ENCODE measurements at places on chromosomes 11 and 22.
A peak's percentile ranks its signal among the peaks of the same experiment; 100 is the strongest.

DNA sequence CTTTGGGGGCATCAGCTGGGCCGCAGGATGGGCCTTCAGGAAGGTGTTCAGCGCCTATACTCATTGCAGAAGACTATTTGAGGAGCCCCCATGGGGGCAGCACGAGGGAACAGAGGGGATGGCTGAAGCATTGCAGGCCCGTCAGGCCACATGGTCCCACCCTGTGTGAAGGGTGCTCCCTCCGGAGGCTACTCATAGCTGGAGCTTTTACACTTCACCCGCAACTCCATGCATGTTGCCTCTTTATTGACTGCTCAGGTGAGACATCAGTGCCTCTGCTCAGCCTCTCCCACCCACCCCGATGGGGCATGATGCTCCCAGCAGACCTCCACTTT lies 1500.9 kb downstream of the TBC1D22A start:
- no peak for DNase-seq

- no peak for DNase-seq
Observed at GRCh38 chr11:19337779-19338178, 97.0 kb upstream of the E2F8 start.

DNA sequence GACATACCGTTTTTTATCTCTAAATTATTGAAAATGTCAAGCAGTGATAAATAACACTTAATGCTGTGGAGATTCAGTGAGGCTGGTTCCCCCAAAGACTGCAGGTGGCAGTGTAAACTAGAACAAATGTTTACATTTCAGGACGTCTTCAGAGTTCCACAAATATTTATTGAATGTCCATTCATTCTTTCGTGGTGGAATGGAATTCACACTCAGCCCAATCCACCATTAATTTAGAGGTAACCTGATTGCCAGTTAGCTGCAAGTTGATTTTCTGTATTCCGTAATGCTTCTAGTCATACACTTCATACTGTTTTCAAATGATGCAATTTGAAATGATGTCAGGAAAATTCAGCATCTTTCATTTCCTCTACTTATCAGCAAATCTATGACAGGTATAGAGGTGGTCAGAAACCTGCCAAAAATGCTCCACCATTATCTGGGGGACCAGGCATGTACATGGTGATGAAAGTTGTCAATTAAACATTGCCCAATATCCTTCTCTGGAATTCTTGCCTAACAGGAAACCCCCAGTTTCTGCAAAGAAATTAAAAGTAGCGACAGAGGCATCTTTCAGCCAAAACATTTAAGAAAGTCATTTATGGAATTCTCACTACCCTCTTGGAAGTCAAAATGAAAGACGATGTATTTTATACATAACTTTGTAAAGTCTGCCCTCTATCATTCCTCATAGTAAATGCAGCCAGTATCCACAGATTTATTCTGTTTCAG lies 94.3 kb upstream of the BMAL1 start:
- DNase-seq: peak; percentile 9

DNA sequence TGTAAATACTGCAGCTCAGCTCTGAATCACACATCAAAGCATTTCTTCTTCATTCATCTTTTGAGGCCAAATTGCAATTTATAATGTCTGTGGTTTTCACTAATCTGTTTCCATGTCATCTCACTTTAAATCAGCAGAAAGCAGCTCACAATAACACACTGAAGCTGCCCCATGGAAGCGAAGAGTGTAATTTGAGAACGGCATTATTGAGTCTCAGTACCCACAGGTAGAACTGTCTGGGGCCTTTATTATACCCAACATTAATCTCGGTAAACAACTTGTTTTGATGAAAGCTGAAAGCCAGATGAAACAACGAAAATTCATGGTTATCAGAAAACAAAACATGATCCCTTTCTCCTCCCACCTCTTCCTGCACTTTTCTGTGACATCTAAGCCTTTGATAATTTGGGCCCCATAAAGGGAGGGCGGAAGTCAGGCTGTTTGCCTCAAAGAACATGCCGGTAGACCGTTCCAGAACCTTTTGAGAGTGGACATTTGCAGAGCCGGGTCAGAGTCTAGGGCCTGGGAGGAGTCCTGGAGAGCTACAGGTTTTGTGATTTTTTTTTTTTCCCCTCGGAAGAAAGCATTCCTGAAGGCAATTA lies 68.2 kb upstream of the SESN3 start:
- DNase-seq: no peak

DNA sequence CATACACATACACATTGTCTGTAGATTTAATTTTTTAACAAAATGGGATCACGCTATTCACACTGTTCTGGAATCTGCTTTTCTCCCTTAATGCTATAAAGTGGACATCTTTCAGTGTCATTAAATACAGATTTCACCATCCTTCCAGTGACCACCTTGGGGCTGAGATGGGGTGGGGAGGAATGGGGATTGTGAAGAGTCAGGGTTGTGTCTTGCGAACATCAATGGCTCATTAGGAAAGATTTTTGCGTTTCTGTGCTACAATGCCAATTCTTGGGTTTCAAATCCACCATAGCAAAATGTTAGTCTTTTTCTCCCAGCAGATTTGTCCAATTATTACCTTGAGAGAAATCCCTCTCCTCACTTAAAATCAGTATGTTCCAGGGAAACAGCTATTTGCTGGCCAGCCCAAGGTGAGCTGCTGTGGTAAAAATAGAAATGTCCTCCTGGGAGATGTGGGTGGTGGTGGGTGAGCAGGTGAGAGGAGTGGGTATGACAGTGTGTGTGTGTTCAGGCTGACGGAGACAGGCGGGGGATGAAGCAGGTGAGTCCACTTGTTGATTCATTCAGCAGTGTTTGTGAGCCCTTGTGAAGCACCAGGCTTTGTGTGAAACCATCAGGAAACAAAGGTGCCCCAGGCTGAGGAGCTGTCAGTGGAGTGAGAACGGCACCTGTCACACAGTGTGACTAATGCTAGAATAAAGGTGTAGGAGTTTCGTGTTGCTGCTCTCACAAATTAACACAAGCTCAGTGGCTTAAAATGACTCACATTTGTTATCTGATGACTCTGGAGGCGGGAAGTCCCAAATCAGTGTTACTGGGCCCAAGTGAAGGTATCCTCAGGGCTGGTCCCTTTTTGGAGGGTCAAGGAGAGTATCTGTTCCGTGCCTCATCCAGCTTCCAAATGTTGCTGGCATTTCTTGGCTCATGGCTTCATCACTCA lies 1.7 kb upstream of the CBX6 start:
- peak; percentile 74 for DNase-seq

GRCh38 chr11:118689503-118689851 lies 10.0 kb upstream of the TREH start:
- DNase-seq: no peak
